ENCODE measurements at places on chromosomes 12 and 14. TPM values are rescaled to one million over a fixed set of nuclear protein-coding genes. Genes with fewer than 3 reads are reported as not detected.

GRCh38 chr12:65537978-65538377, 259.5 kb downstream of the MSRB3 start:
- DNase-seq: no peak

DNA sequence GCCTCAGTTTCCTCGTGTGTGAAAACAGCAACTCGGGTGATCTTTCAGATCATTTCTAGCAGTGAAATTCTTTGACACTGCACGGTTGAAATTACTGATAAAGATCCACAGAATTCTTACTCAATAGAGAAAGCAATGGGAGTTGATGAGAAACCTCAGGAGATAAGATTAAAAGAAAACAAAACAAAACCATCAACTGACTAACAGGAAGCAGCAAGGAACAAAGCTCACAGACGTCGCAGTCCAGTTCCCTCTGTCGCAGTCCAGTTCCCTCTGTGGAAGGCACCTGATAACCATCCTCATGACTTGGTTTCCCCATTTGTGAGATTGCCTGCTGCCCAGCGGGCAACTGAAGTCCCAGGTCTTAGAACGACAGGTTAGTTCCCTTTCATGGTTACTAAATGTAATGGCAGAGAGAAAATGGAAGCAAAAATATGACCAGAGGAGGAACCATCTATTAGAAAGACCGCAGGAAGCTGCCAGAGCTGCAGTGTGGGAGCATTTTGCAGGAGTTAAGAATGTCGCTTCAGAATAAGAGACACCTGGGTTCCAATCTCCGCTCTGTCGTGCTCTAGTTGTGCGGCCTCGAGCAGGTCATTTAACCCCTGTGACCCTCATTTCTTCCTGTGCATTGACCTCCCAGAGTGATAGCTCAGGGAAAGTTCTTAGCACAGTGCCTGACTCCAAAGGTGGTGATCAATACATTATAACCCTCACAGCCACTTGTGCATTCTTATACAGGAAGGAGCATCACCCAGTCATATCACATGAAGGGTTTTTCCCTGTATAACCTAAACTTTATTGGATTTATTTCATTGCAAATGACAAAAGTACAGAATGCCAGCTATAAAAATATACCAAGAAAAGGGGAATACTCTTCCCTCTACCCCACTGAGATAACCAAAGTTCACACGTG, 5.1 kb upstream of the MED13L start:
- no peak for DNase-seq

- DNase-seq: no peak
These were observed at the start of gene CMA1 for GRCh38 chr14:24508155-24508840. TSS of gene CMA1 (minus strand) at chr14:24508265. CDS start at chr14:24508235, 30 bp downstream.

DNA sequence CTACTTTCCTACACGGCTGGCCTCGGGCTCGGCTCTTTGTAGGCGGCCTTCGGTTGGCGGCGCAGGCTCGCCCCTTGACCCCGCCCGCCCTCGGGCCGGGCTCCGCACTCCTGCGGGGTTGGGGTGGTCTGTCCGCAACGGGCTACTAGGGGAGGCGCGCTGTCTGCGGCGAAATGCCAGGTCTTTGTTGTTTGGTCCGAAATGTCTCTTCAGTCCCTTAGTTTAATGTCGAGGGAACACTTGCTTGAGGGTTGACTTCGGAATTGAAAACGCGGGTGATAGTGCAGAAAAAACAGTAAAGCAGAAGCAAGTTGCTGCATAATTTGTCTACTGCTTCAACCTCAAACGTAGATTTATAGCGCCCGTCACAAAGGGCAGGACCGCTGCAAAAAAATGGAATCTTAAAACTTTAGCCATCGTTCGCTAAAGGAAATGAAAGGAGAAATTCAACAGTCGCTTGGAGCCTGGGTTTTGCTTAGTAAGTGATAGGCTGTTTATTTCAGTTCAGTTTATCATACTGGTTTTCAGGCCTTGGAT, 390 bp downstream of the JKAMP start:
- DNase-seq: no peak

- DNase-seq: peak; percentile 40
These were observed 58.5 kb upstream of the TMPO start for GRCh38 chr12:98456576-98457573.

GRCh38 chr12:119115296-119115905, 63.3 kb upstream of the HSPB8 start:
- no peak for DNase-seq

- DNase-seq: no peak
These were observed 56.6 kb downstream of the SCN8A start for GRCh38 chr12:51647647-51648046.

DNA sequence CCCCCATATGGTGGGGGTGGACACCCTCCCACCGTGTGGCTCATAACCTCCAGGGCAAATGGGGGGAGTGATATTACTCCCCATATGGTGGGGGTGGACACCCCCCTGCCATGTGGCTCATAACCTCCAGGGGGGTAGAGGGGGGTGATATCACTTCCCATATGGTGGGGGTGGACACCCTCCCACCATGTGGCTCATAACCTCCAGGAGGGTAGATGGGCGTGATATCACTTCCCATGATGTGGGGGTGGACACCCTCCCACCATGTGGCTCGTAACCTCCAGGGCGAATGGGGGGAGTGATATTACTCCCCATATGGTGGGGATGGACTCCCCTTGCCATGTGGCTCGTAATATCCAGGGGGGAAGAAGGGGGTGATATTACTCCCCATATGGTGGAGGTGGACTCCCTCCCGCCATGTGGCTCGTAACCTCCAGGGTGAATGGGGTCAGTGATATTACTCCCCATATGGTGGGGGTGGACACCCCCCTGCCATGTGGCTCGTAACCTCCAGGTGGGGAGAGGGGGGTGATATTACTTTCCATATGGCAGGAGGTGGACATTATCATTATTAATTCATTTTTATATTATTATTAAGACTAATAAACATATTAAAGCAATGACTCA, 51.2 kb upstream of the OXA1L start:
- no peak for DNase-seq

DNA sequence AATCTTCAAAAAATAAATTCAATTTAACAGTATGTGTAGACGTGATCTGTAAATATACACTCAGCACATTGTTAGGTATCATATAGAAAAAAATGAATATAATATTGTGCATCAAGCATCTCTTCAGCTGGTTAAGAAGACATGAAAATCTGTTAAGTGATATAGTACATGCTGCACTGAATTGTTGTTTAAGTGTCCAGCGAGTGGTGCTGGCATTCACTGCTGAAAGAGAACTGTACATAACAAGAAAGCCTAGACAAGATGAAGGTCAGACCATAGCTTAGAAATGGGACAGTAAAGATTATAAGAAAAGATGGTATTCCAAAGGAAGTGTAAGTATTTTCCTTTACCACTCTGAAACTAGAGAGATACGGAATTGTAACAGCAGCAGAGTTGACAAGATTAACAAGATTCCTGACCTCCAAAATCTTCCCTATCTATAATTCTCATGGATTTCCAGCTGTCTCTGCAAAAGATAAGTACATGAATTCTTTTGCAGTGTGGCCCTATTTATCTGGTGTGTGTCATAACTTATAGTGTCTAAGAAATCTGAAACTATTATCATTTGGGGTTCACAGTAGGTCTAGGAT, 198.6 kb downstream of the FLRT2 start:
- DNase-seq: no peak

The KITLG gene
- 211 TPM for total RNA-seq

The IL23A gene
- not detected for total RNA-seq

The FAM90A1 gene
- total RNA-seq: 0.34 TPM

The SLCO1B1 gene
- 0.18 TPM for total RNA-seq

The POTEG gene
- total RNA-seq: not detected

Measured in Caco-2 (cell line).